Activated CD4-positive, alpha-beta T cell treated with anti-CD3 and anti-CD28 coated beads, Interleukin-2, amount 50 U/mL, for 48 hours (primary cell): ENCODE measurements at places on chromosomes 6 and 20.
A peak's percentile ranks its signal among the peaks of the same experiment; 100 is the strongest.

DNA sequence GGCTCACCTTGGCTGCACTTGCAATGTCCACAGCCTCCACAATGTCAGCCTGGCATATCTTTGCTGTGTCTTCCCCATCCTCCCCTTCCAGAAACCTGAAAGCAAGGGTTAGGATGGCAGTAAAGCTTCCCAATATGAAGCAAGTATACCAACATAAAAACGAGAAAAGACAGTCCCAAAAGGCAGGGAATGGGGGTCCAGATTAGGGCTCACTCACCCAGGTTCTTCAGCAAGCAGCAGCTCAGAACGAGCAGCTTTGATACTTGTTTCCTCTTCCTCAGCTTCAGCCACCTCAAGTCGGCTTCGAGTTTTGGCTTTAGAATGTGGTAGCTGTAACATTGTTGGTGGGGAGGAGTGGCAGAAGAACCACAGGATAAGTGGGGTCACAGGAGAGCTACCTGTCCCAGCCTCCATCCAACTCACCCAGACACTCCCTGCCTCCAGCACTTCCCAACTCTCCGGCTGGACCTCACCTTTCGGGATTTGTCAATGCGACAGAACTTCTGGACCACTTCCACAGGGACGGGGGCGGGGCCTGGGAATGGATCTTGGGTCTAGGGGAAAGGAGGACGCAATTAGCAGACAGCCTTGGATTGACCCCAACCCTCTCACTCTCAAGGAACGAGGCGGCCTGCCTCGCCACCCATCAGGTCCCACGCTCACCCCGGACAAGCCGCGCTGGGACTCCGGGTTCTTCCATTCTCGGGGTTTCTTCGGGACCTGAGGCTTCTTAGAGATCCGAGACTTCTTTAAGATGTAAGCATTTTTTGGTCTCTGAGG lies 708 bp downstream of the WDR46 start:
- DNase-seq: no peak

GRCh38 chr6:11668455-11668854 lies 110.1 kb downstream of the ADTRP start:
- DNase-seq: no peak

GRCh38 chr6:109998159-109998785 lies 20.2 kb downstream of the GPR6 start:
- DNase-seq: no peak

GRCh38 chr6:167027772-167028171 lies 28.6 kb downstream of the CEP43 start:
- DNase-seq: no peak

GRCh38 chr20:7722564-7722963 lies 217.7 kb downstream of the HAO1 start:
- DNase-seq: no peak

DNA sequence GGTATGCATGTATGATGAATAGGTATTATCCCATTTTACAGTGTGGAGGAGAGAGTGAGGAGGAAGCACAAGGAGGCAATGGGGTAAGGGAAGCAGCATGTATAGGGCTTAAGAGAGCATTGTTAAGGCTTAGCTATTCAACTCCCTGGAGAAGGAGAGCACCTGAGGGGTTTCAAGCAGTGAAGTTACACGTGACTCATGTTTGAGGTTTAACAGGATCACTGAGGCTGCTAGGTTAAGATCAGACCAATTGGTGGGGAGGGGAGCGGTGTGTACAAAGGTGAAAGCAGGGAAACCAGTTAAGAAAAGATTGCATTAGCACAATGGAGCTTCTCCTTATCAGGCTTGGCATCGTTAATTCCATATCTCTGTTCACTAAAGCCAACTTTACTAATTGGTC lies 64.4 kb upstream of the NHSL1 start:
- no peak for DNase-seq

DNA sequence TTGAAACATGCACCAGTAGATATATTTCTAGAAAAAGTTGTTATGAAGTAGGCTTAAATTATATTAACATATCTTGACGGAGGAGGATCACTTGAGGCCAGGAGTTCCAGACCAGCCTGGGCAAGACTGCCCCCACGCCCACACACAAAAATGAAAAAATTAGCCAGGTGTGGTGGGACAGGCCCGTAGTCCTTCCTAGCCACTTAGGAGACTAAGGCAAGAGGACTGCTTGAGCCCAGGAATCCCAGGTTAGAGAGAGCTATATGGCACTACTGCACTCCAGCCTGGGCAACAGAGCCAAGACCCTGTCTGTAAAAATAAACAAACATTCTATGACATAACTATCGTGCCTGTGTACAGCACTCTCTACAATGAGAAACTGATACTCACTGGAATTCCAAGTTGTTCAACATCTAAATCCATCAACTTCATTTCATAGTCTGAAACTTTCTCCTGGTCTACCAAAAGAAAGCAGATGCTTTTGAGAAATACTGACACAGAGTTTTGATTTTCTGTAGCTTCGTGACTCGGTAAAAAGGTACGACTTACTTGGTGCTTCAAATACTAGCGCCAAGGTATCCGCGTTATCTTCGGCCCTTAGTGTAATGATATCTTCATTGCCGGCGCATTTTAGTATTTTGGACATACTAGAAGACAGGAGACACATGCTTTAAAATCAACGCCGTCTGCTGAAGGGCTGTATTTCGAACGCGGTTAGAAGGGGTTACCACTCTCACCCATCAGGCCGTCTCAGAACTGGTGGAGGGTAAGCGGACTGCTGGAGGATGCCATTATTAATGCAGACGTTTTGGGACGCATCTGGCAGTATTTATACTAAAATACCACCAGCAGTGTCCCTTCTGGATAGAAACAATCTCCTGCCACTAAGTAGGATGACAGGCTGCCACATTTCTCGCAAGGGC lies 1.3 kb downstream of the PCNA start:
- no peak for DNase-seq

- no peak for DNase-seq
These were observed 18.2 kb downstream of the SYNDIG1 start for GRCh38 chr20:24487648-24488047.

- DNase-seq: no peak
These were observed 61.4 kb downstream of the LY86 start for GRCh38 chr6:6649824-6650349.

- peak; percentile 56 for DNase-seq
These were observed 26.2 kb downstream of the TTBK1 start for GRCh38 chr6:43269273-43270007.

DNA sequence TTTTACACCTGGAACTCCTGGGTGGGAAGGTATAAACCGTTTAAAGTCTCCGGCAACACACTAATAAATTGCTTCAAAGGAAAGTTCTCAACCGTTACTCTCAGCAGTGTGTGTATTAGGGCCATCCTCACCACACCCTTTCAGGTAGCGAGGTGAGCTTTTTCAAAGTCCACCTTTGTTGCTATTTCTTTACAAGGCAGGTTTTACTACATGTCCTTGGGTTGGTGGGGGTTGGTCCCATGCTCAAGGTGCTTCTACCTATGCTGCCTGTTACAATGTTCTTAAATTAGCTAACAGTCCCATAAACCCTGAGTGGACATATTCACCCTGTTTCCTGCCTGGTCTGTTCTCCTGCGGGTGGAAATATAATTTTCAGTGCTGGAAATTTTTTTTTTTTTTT lies 13.2 kb upstream of the OSER1 start:
- no peak for DNase-seq

DNA sequence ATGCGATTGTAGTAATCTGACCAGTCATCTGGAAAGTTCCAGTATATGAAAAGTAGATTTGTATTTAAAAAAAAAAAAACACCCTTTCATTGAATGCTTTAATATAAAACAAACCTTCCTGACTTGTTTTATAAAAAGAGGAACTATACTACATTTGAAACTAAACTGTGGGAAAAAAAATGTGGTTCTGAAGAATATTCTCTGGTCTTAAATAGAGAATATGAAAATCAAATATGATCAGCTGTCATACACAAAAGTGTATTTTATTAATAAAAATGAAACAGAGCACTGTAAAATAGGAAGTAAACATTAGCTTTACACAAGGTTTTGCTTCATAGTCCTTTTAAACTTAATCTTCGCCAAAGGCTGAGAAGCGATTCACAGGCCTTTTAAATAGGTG lies 25.3 kb upstream of the CD83 start:
- DNase-seq: no peak

DNA sequence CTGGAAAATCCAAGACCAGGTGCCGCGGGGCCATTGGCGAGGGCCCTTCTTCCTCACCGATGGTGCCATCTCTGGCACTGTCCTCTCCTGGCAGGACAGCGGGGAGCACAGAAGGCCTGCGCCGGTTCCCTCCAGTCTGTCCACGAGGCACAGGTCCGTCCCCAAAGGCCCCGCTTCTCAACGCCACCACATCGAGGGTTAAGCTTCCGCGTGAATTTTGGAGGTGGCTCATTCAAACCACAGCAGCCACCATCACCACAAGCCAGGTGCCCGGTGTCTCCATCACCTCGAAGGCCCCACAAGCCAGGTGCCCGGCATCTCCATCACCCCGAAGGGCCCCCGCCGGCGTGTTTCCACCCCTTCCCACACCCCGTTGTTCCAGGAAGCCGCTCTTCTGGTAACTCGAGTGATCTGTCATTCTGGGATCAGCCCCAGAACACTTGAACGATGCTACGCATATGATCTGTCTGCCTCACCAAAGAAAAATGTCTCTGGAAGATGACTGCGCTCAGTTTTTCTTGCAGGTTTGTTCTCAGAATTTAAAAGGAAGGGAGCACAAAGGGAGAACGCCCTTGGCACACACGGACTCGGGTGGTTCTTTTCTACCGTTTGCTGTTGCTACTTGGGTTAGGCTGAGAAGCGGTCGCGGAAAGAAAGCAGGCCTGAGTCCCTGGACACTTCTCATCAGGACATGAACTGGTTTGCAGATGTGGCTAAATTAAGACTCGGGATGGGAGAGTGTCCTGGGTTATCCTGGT lies 9.9 kb upstream of the KIF25 start:
- no peak for DNase-seq

GRCh38 chr6:134233180-134233955 lies 84.5 kb downstream of the SGK1 start:
- DNase-seq: no peak

- peak; percentile 36 for DNase-seq
These were observed 28.4 kb downstream of the TFEB start for GRCh38 chr6:41706876-41707564.

GRCh38 chr6:119430805-119431204 lies 81.2 kb upstream of the MAN1A1 start:
- DNase-seq: no peak

- DNase-seq: no peak
These were observed 4.3 kb downstream of the CALHM4 start for GRCh38 chr6:116557893-116558292.

GRCh38 chr6:21082091-21082490 lies 511.5 kb upstream of the SOX4 start:
- no peak for DNase-seq

GRCh38 chr20:46325789-46326188 lies 17.5 kb upstream of the CDH22 start:
- DNase-seq: no peak

GRCh38 chr20:49541733-49542513 lies 26.0 kb downstream of the PTGIS start:
- peak; percentile 84 for DNase-seq

DNA sequence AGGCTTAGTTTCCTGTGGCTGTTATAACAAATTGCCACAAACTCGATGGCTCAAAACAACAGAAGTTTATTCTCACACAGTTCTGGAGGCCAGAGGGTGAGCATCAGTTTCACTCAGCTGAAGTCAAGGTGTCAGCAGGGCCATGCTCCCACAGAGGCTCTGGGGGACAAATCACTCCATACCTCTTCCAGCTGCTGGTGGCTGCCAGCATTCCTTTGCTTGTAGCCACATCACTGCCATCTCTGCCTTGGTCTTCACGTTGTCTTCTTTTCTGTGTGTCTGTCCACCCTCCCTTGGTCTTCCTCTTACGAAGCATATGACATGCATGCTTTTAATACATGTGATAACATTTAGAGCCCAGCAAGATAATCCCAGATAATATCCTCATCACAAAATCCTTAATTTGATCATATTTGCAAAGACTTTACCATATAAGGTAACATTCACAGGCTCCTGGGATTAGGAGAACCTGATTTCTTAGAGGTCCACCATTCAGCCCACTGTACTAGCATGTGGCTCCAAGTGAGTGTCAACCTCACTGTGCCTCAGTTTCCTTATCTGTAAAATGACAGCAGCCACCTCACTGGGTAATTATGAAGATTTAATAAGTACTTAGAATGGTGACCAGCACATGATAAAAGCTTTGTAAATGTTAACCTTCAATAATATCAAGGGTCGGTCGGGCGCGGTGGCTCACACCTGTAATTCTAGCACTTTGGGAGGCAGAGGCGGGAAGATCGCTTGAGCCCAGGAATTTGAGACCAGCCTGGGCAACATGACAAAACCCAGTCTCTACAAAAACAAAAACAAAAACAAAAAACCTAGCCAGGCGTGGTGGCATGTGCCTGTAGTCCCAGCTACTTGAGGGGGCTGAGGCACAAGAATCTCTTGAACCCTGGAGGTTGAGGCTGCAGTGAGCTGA lies 14.7 kb upstream of the PTGIS start:
- DNase-seq: no peak

GRCh38 chr6:81744131-81744530 lies 8.3 kb downstream of the TENT5A start:
- no peak for DNase-seq

DNA sequence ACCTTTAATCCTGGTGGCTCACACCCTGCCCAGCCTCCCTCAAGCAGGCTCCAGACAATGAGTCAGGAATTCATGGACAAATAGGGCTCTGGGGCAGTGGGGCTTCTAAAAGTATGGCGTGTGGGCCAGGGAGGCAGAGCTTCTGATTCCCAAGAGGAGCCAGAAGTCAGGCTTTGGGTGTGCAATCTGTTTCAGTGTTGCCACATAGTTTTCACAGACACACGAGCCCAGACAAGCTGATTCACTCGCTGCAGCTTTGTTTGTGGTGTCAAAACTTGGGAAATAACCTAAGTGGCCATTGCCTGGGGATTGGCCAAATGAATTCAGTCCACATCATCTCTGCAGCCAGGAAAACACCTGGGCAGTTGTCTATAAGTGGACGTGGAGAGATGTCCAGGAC lies 9.2 kb downstream of the PEDS1 start:
- no peak for DNase-seq

DNA sequence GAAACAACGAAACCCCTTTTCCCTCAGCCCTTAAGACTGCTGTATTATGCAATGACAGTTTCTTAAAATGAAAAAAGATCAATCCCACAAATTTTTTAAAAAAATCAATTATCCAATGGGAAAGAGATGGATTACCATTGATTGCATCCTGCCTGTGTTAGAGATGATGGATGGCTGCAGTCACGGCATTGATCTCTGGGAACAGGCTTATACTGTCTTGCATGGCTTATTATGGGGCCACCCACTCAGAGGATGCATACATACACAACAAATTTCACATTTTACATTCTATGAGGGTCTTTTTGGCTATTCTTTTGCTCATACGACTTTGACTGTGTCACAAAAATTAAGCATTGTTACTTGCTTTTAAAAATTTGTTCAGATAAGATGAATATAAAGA lies 724.3 kb downstream of the HDGFL1 start:
- no peak for DNase-seq

DNA sequence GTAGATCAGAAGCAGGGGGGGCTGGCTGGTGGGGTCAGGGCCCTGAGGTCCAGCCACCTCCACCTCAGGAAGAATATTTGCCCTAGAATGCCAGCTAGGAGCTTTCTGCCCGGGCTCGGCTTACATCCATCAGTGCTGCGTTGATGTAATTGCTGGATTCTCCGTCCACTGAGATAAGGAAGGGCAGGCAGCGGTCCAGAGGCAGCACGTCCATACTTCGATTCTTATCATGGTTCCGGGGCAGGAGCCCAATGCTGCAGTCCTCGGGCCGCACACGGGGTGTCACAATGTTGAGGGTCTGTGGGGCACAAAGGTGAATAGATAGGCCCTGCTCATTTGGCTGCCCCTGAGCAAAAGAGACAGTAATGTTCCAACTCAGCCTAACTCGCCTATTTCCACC lies 483.8 kb upstream of the CHD6 start:
- no peak for DNase-seq
